Activated naive CD4-positive, alpha-beta T cell (primary cell): ENCODE measurements at places on chromosomes 6 and 20.

DNA sequence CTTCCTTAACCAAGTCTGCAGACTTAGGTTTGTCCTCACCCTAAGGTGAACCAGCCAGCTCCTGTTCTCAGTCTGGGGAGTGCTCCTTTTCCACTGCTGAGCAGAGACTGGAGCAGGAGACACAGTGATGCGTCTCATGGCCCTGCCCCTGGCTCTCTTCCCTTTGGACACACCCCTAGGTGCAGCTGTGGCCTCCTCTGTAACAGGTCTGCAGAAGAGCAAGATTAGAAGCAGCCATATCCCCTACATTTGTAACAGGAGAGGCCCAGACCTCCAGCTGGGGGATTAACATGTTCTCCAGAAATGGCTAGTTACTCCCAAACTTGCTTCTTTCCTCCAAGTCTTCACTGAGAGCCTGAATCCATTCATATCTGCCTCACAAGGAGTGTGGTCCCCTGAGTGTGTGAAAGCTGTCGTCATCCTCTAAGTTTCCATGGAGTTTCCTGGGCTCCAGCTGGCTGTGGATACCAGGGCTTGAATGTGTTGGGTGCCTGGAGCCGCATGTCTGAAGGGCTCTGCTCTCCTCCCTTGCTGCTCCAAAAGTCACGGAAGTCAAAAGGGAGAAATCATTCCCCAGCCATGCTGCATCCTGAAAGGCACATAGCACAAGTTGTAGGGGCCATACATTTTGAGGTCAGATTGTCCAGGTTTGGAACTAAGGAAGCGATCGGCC lies 57.7 kb downstream of the PPP1R14C start:
- DNase-seq = no peak

- DNase-seq = no peak
Measured at GRCh38 chr6:49526598-49526997, 23.9 kb upstream of the C6orf141 start.

- DNase-seq = no peak
Measured at GRCh38 chr6:6901205-6901719, 206.5 kb upstream of the RREB1 start.

DNA sequence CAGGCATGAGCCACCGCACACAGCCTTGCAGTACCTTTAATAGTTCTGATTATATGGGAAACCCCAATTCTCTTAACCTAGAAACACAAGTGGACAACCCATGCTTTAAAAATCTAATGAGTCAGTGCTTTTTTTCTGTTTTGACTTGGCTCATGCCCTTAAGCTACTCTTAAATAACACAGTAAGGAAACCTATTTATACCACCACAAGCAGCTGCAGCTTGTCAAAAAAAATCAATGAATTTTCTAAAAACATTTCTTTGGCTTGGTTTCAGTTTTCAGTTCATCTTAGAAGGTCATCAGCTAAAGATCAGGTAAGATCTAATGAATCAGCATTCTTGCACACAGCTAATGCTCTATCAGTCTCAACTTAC lies 124.1 kb upstream of the DST start:
- no peak for DNase-seq

- no peak for DNase-seq
Measured at GRCh38 chr6:162178666-162179065, 548.9 kb downstream of the PRKN start.

GRCh38 chr6:104381907-104382306 lies 477.8 kb downstream of the HACE1 start:
- DNase-seq = no peak

- no peak for DNase-seq
Measured at GRCh38 chr6:163702736-163703135, 288.2 kb downstream of the QKI start.

- no peak for DNase-seq
Measured at GRCh38 chr6:49632727-49633126, 3.9 kb downstream of the RHAG start.

DNA sequence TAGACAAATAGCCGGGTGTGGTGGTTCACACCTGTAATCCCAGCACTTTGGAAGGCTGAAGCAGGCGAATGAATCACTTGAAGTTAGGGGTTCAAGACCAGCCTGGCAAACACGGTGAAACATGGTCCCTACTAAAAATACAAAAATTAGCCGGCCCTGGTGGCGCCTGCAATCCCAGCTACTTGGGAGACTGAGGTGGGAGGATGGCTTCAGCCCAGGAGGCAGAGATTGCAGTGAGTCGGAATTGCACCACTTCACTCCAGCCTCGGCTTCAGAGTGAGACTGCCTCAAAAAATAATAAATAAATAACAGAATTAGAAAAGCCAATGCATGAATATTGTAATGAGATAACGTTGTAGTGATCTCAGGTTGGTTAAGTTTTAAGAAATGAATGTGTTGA lies 61.3 kb downstream of the RFX6 start:
- DNase-seq = no peak

GRCh38 chr6:117280922-117281321 lies 15.6 kb downstream of the VGLL2 start:
- DNase-seq = no peak

DNA sequence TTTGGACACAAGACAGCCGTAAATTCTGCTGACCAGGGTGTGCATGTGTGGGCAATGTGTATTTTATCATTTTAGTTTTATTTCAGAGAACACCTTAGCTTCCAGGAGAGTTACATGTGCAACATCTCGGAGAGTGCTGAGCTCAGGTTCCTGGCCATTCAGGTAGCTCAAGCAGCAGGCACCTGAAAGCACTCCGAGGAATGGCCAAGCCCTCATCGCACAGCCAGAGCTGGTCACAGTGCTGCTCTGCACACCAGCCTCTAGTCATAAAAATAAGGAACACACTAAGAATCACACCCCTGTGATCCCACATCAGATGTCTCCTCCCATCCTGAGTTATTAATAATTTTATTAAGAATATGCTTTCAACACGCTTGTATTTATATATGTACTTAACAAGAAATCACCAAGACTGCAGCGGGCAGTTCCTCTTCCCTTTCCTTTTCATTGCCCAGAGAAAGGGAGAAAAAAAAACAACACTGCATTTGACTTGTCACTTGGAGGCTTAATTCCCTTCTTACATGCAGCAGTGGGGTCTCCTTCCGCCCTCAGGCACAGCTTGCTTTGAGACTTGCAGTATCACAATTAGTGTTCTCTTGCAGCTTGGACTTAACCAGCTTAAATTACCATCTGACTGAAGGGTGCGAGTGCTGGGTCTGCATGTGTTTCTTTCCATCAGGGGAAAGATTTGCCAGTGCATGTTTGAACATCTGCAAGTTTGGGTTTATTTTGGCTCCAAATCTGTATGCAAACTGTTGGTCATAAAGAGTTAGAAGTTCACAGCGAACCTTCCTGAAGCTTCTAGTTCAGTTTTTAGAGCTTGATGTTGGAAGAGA lies 36.0 kb upstream of the IRF4 start:
- DNase-seq = no peak

DNA sequence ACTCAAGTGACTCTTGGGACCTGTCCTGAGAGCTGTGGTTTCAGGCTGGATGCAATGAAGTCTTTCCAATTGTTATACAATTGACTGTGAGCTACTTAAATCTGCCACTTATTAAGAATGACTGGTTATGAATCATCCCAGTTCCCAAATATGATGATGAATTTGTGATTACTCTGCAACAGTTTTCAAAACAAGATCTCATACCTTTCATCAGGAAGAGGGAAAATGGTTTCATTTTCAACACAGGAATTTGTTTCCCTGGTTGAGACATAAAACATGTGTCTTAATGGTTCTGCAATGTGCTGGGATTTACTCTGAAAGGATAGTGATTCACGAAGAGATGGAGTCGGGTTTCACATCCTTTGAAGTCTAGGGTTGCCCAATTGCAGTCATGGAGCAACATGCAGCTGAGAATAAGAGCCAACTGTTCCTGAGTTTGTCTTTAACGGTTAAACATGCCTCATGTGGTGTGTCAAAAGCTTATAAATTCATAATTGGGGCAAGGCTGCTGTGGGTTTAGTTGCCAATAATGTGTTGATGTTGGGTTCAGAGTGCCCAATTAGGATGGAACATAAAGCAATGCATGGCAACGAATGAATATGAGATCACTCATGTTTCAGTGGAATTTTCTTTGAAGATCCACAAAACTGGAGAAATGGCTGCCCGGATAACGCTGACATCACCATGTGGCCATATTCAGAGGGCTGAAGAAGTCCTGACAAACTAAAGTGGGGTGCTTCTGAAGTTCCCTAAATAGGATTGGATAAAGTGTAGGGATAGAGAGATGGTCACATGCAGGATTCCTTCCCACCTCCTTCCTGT lies 41.0 kb downstream of the CYP24A1 start:
- DNase-seq = no peak

DNA sequence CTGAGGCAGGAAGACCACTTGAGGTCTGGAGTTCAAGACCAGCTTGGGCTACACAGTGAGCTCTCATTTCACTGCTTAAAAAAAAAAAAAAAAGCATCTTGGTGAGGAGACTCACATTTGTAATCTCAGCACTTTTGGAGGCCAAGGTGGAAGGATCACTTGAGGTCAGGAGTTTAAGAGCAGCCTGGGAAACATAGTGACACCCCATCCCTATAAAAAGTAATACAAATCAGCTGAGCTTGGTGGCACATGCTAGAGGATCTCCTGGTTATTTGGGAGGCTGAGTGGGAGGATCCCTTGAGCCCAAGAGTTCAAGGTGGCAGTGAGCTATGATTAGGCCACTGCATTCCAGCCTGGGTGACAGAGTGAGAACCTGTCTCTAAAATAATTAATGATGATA lies 29.4 kb upstream of the SYNCRIP start:
- no peak for DNase-seq

DNA sequence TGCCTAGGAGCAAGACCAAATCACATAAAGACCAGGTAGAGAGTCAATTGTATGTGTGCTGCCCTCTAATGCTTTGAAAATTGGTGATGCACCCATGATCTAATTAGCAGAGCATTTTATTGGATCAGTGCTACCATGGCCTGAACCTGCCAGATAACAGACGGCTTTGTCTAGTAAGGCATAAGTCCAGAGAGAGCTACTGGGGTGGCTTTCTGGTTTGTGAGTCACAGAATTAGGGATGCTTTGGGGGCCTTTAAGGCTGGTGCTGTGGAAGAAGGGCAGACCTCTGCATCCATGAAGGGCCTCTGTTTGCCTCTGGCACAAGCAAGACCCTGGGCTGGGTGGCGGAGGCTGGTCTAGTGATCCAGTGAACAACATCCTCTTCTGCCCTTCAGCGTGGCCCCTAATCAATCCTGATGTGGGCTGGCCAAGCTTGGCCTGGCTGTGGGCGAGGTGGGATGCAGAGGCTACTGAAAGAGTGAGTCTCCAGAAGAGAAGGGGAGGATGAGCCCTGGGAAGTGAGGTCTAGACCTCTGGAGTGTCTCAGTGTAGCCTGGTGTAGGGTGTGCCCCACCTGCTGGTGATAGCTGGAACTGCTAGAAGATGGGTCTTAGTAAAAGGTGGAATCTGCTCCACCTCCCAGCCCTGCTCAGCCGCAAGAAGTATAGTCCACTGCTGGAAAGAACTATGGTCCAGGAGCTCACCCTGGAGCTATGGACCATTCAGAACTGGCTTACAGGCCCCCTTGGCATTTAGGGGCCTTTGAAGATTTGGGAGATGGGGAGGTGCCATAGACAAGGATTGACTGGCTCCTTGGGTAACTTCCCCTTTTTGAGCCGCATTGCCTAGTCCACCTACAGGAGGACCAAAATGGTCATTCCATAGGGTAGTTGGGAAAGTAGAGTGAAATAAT lies 36.7 kb upstream of the AAR2 start:
- peak; percentile 64 for DNase-seq

DNA sequence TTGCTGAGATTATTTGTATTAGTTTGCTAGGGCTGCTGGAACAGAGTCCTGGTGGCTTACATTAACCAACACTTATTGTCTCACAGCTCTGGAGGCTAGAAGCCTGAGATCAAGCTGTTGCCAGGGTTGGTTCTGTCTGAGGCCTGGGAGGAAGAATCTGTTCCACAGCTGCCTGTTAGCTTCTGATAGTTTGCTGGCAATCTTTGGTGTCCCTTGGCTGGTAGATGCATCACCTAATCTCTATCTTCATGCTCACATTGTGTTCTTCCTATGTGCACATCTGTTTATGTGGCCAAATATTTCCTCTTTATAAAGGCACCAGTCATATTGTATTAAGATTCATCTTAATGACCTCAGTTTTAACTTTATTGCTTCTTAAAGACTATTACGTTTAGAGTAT lies 19.5 kb downstream of the SF3B5 start:
- DNase-seq = no peak

GRCh38 chr6:81214414-81215091 lies 537.9 kb downstream of the TENT5A start:
- DNase-seq = no peak

DNA sequence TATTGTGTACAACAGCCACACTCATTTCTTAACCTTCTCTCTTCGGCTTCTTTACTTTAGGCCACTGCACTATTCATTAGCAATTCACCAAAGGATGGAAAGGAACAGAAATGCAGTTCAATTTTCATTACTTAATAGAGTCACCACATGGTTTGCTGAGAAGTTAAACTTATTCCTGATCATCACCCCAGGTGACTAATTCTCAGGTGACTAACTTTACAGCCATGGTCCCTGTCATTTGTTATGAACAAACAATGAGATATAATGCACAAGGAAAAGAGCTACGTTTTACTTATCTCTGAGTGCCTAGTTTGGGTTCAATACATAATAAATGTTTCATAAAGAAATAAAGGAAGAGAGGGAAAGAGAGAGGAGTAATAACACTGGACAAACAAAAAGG lies 45.8 kb upstream of the DST start:
- no peak for DNase-seq

- no peak for DNase-seq
Measured at GRCh38 chr20:64086801-64087200, 2.6 kb upstream of the LKAAEAR1 start.

DNA sequence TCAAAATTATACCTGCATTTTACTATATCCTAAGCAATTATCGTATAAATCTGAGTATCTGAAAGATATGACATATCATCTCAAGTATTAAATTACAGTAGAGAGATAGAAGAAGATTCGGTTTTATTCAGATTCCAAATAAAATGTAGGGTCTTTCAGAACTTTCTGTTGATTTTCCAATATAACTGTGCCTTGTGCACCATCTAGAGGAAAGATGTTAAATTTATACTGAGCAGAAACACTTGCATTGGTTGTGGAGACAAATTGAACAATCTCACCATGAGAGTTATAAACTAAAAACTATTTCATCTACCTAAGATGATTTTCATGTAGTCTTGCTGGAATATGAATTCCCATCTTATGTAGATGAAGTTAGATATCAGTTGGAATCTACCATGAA lies 26.8 kb upstream of the HSF2 start:
- no peak for DNase-seq

- DNase-seq = no peak
Measured at GRCh38 chr6:159193923-159194322, 24.7 kb downstream of the FNDC1 start.

- DNase-seq = no peak
Measured at GRCh38 chr6:13754644-13755043, 43.0 kb upstream of the RANBP9 start.
